MG63 (cell line): ENCODE measurements at places on chromosomes 2 and 18.

DNA sequence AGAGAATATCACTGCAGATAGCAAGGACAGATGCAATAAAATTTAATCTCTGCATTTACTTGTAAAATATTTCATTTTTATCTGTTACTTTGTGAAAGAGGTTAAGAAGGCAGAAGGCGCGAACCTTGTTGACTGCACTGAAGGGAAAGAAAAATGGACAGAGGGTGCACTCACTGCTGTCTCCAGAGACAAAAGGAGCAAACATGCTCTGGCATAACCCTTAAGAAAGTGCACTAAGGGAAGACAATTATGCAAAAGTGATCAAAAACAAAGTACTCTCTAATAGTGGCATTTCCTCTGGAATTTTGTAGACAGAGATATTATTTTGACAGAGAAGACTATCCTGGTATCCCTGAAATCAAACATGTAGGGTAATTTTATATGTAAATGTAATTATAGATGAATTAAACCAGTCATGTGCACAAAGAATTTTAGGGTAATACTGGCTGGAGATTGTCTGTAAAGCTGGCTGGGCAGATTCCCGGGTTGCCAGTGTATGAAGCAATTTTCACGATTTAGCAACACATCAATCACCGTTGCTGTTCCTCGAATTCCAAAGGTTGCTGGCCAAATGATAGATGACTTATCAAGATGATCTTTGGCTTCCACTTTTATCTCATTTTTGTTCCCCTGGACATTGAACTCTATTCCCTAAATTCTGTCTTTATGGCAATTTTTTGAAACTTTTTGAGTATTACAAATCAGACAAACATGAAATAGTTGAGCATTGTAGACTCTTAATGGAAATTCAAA lies 1176.9 kb downstream of the SUCLG1 start:
- no peak for DNase-seq

DNA sequence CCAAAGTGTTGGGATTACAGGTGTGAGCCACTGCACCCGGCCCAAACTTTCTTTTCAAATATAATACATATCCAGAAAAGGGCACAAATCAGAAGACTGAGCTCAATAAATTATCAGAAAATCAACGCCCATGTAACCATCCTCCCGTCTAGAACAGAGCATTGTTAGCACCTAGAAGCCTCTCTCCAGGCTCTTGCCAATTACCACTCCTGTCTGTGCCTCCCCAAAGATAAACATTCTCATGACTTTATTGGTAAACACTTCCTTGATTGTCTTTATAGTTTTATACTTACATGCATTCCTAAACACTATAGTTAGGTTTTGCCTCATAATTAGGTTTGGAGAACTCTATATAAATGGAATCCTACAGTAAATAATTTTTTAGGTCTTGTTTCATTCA lies 58.5 kb upstream of the SP5 start:
- DNase-seq, result no peak

DNA sequence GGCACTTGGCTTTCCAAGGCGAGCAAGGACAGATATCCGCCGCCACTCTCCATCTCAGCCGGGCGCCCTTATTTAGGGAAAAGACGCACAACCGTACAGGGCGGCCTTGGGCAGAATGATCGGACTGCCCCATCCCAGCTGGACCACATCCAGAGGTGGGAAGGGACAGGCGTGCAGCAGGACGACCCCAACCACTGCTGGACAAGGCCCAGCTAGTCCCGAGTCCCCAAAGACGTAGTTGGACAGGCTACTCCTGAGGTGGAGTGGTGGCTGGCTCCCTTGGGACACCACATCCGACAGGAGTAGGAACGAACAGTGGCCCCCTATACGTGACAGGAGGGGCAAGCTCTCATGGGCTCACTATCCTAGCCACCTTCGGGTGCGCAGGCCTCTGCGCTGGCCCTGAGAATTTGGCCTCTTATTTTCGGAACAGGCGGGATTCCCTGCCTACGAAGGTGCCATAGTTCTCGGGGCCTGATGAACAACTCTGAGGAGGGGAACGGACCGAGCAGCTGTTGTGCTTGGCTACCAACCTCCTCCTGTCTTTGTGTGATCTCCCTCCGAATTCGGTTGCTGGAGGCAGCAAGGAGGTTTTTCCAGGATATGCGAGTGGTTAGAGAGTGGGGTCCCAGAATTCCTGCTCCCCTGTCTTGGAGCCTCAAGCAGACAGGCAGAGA lies 2.3 kb downstream of the FEV start:
- DNase-seq, result no peak

- peak; percentile 16 for DNase-seq
Observed at GRCh38 chr2:109162999-109163398, 34.0 kb downstream of the SH3RF3 start.

DNA sequence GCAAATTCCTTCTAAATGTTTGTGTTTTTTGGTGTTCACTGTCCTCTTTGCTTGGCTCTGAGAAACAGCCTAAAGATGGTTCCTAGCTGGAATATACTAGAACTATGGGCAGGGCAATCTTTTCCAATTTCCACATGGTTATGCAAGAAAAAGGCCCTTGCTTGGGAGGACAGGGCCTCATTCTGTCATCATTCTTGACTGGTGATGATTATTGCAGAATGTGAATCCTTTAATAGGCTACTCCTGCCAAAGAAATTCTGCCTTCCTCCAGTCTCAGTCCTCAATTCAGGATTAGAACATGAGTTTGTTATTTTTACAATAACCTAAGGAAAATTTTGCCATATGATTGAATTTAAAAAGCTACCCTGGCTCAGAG lies 218.7 kb downstream of the HNMT start:
- DNase-seq, result no peak

- no peak for DNase-seq
Observed at GRCh38 chr2:40507432-40507831, 55.5 kb upstream of the SLC8A1 start.

GRCh38 chr2:224594840-224595239 lies 9.7 kb upstream of the CUL3 start:
- peak; percentile 21 for DNase-seq

DNA sequence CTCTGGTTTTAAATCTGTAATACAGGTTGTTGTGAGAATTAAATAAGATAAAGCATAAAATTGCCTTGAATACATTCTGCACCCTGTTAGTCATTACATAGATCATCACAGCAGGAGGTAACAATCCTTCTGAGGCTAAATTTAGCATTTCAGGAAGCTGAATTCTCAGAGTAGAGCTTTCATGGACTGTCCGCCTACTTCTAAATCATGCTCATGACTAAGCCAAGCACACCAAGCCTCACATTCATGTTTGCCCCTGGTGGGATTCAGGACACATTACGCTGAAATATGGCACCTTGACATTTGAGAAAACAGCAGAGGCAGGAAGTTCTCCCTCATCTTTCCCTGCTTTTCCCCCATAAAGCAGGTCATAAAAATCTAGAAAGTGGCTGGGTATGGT lies 16.6 kb upstream of the PIK3C3 start:
- no peak for DNase-seq

- peak; percentile 64 for DNase-seq
Observed at GRCh38 chr2:118882693-118883336, 35.4 kb upstream of the EN1 start.

DNA sequence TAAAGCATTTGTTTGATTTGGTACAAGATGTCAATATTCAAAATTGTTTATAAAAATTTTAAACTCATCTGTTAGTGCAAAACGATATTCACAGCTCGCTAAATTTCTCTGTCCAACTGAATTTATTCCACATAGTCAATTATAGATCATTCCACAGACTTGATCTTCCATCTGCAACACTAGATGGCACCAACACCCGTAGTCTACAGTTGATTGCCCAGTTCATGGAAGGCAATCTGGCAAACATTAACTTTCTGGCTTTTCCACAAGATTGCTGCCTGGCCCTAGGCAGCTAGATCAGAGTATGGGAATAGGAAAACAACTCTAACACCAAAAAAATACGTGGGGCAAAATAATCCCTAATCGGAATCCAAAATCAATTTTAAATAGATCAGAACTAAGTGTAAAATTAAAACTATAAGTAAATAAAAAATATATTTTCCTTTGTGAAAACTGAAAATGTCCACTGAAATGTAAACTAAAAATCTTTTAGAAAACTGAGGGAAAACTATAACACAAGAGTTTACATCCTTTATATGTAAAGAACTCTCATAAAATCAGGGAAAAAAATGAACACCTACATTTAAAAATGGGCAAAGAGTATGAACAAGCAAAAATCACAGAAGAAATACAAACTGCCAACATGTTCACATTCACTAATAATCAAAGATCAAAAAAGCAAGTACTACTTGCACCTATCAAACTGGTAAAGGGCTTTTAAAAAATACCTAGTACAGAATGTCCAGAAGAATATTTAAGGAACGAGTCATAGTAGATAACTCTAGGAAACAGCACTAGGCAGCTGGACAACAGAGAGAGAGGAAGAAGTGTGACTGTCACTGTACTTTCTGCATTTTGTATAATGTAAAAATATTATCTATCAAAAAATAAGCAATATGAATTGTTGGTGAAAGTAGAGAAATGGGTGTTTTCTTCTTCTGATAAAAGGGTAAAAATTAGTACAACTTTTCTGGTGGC lies 35.0 kb downstream of the RTN4 start:
- DNase-seq, result peak; percentile 48

DNA sequence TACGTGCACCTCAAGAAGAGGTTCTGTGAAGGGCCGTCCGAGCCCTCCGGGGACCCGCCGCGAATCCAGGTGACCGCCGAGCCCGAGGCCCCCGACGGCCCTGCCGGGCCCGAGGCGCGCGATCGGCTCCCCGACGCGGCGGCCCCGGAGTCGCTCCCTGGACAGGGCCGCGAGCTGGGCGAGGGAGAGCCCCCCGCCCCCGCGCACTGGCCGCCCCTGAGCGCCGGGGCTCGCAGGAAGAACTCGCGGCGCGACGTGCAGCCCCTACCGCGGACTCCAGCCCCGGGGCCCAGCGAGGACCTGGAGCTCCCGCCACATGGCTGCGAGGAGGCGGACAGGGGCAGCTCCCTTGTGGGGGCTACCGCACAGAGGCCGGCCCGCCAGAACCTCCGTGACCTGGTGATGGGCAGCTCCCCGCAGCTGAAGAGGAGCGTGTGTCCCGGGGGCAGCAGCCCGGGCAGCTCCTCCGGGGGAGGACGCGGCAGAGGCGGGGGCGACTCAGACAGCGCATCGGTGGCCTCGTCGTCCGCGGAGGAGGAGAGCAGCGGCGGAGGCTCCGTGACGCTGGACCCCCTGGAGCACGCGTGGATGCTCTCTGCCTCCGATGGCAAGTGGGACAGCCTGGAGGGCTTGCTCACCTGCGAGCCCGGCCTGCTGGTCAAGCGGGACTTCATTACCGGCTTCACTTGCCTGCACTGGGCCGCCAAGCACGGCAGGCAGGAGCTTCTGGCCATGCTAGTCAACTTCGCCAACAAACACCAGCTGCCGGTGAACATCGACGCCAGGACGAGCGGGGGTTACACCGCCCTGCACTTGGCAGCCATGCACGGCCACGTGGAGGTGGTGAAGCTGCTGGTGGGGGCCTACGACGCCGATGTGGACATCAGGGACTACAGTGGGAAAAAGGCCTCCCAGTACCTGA lies 812 bp downstream of the SOWAHC start:
- DNase-seq, result peak; percentile 57

DNA sequence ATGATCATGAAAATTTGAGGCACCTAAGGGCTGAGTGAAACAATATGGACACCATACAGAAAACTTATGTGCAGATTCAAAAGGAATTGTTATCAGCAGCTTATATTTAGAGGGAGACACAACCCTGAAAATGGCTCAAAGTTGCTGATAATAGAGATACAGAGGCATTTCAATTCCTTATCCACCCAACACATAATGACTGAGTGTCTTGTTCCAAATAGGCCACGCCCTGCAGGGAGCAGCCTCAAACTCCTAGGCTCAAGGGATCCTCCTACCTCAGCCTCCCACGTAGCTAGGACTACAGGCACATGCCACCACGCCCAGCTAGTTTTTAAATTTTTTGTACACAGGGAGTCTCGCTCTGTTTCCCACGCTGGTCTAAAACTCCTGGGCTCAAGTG lies 79.0 kb downstream of the LBH start:
- DNase-seq, result no peak

GRCh38 chr2:129201696-129202095 lies 777.8 kb upstream of the RAB6C start:
- no peak for DNase-seq

GRCh38 chr2:26195040-26195984 lies 22.4 kb downstream of the GAREM2 start:
- DNase-seq, result no peak

GRCh38 chr2:175631245-175631623 lies 370.8 kb downstream of the LNPK start:
- DNase-seq, result no peak

GRCh38 chr2:19649142-19649541 lies 252.6 kb downstream of the TTC32 start:
- no peak for DNase-seq

- DNase-seq, result peak; percentile 67
Observed at GRCh38 chr2:30408961-30409387, 38.1 kb upstream of the LCLAT1 start.

DNA sequence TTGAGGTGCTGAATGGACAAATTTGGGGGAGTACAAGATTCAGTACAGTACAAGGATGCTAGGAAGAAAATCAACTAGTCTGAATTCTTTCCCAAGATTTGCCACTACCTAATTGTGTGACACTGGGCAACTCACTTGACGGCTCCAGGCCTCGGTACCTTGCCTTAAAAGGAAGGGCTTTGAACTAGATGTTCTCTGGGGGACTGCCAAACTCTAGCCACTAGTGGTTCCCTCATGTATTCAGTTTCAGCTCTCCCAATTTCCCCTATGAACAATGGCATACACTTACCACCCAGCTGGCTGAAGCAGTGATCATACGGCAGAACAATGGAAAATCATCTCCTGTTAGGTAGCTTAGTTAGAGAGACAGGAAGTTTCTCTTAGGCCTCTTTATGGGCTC lies 73.4 kb downstream of the VWC2L start:
- no peak for DNase-seq

GRCh38 chr2:227509076-227509475 lies 37.1 kb downstream of the AGFG1 start:
- DNase-seq, result no peak

- DNase-seq, result no peak
Observed at GRCh38 chr2:200470230-200470629, 39.6 kb downstream of the KCTD18 start.

- DNase-seq, result no peak
Observed at GRCh38 chr2:144471305-144472045, 48.4 kb downstream of the ZEB2 start.

- no peak for DNase-seq
Observed at GRCh38 chr2:70010576-70011111, 49.2 kb upstream of the ASPRV1 start.

- DNase-seq, result no peak
Observed at GRCh38 chr2:74081030-74081762, 66.5 kb downstream of the BOLA3 start.

GRCh38 chr18:61882296-61883004 lies 10.4 kb downstream of the RNF152 start:
- no peak for DNase-seq
